NCI-H1417 treated with DMSO at 0.1 percent for 48 hours (cell line): ENCODE measurements at places on chromosomes 16 and 17.

DNA sequence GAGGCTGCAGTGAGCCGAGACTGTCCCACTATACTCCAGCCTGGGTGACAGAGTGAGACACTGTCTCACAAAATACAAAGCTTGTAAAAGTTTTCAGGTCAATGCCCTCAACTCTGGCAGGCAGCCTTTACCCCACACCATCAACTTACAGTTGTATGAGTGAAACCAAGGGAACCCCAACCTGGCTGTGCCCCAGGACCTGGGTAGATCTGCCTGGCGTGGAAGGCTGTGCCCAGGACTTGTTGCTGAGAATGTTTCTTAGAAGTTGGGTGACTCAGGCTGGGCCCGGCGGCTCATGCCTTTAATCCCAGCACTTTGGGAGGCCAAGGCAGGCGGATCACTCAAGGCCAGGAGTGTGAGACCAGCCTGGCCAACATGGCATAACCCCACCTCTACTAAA, 7.8 kb downstream of the CES3 start:
- DNase-seq: no peak

GRCh38 chr16:35252356-35252936, 1793.0 kb downstream of the TP53TG3F start:
- no peak for DNase-seq

DNA sequence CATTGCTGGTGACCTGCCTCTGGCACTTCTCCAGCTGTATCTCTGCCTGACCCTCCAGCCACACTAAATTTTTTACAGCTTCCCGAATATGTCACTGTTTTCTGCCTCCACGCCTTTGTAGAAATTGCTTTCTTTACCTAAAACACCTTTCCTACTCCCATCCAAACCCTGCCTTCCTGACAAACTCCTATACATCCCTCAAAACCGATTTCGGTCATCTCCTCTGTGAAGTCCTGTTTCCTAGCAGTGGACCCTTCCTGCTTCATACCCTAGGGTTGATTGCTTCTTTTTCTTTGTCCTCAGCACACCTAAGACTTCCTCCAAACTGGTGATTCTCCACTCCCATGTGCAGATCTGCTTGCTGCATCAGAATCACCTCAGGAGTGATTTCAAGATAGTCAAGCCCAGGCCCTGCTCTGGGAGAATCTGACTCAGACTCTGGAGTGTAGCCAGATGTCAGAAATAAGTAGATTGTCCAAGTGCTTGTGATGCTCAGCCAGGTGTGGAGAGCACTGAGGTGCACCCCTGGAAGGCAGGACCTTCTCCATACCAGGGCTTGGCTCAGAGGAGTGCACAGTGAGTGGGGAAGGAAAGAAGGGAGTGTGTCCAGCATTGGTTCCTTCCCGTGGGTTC, 184.2 kb downstream of the COPRS start:
- no peak for DNase-seq

DNA sequence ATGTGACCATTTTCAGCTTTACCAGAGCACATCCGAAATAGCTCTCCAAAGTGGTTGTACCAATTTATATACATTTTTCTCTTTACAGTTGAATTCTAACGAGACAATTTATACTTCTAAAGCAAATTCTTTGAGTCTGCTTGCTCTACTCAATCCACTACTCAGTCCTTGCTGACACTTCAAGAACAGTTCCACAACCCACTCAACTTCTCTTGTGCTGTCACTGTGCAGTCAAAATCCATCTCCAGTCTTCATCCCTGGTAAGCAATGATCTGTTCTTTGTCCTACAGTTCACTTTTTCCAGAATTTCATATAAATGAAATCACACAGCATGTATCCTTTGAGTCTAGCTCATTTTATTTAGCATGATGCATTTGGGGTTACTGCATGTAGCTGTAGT, 30.6 kb downstream of the NETO2 start:
- no peak for DNase-seq

GRCh38 chr17:17425591-17425990, 51.2 kb upstream of the MED9 start:
- no peak for DNase-seq

GRCh38 chr17:79845601-79845949, 6.3 kb upstream of the CBX4 start:
- DNase-seq: no peak

DNA sequence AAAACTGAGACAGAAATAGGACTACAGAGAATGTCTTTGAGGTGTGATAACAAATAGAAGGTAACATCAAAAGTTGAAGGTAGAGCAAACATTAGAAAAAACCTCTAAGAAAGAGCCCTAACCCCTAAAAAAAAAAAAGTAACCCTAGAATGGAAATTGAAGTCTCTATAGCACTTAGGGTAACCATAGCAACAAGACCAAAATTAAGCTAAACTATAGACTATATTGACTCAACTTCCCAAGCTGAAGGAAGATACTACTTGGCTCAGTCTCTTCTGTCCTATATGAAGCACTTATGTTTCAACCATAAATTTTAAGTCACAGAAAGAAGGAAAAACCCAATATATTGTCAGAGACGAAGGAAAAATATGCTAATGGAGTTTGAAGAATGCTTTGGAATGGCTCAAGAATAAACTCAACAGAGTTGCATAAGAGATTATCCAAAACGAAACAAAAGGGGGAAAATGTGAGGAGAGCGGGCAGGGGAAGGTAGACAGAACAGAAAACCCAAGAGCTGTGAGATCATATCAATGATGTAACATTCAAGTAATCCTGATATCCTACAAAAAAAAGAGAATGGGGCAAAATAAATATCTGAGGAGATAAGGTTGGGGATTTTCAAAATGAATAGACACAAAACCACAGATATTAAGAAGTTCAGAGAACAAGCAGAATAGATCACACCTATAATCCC, 88.4 kb downstream of the USP32 start:
- no peak for DNase-seq

DNA sequence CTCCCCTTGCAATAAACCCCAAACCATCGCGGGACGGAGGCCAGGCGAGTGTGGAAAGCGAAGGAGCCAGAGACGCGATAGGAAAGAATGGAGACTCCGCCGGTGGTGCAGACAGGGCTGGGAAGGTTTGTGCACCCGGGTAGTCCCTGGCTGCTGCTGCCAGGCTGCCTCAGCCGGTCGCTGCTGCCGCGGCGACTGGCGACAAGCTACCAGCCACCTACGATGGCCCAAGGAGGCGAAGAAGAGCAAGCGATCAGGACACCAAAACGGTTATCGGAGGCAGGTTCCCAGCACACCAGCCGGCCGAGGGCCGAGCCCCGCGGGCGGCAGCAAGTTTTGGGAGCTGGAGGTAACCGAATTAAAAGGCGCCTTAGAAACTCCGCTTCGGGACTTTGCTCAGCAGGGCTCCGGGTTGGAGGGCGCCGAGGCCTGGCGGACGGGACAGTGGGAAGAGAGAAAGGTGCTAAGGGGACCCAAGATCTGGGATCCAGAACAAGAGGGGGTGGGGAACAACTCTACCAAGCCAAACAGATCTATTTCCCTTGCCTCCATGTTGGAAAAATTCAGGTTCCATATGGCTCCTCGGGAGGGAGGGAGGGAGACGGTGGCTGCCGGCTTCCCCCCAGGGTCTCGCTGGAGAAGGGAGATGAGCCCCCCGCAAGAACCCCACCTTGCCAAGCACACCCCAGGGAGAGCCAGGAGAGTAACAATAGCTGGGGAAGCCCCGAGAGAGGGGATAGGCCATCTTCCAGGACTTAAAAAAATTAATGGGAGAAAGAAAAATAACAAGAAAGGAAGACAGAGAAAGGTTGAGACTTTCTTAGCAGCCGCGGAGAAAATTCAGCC, 9.7 kb upstream of the HOXB2 start:
- no peak for DNase-seq
